Activated T-cell treated with anti-CD3 and anti-CD28 coated beads, Interleukin-2, amount 50 U/mL, for 72 hours (primary cell): ENCODE measurements at places on chromosomes 4 and X. TPM values are rescaled to one million over a fixed set of nuclear protein-coding genes. Genes with fewer than 3 reads are reported as not detected.

DNA sequence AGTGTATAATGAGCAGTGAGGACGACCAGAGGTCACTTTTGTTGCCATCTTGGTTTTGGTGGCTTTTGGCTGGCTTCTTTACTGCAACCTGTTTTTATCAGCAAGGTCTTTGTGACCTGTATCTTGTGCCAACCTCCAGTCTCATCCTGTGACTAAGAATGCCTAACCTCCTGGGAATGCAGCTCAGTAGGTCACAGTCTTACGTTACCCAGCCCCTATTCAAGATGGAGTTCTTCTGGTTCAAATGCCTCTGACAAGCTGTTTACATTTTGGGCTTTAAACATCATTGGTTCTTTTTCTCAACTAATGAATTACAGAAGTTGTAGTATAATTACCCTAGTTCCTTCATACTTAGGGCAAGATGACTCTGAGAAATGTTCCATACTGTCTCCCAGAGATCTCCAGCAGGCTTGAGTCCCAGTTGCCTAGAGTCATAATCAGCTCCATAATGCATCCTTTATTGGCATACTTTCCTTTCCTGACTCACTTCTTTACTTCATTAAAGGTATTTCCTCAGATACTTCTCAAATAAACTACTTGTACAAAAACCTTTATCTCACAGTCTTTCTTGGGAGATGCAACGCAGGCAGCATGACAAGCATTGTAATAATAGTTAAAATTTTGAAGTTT is 136.5 kb downstream of the KDM6A start:
- no peak overlapping the region for H3K27ac ChIP-seq
- peaks cover 65% of the 10 kb centered on the region for H3K4me1 ChIP-seq

GRCh38 chr4:120085705-120086104 is 19.1 kb upstream of the MAD2L1 start:
- peaks cover 13% of the 10 kb centered on the region for H3K27me3 ChIP-seq
- H3K4me3 ChIP-seq, result no peak overlapping the region
- H3K36me3 ChIP-seq, result no peaks in the 10 kb centered on the region
- no peaks in the 10 kb centered on the region for H3K4me1 ChIP-seq
- H3K27ac ChIP-seq, result no peak overlapping the region

DNA sequence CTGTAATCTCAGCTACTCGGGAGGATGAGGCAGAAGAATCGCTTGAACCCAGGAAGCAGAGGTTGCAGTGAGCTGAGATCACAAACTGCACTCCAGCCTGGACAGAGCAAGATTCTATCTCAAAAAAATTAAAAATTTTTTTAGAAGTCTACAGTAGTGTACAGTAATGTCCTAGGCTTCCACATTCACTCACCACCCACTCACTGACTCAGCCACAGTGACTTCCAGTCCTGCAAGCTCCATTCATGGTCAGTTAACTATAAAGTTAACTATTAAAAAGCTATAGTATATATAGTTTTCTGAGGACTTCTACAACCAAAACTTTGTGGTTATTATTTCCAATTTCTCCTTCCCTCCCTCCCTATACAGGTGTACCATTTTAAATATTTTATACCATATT is 34.7 kb upstream of the NEUROG2 start:
- H3K27ac ChIP-seq, result no peak overlapping the region
- H3K4me1 ChIP-seq, result no peaks in the 10 kb centered on the region
- H3K4me3 ChIP-seq, result no peak overlapping the region
- no peaks in the 10 kb centered on the region for H3K27me3 ChIP-seq

- no peaks in the 10 kb centered on the region for H3K4me1 ChIP-seq
- H3K27ac ChIP-seq, result no peak overlapping the region
- no peak overlapping the region for H3K4me3 ChIP-seq
- H3K36me3 ChIP-seq, result no peaks in the 10 kb centered on the region
These were observed 163.2 kb downstream of the FRAS1 start for GRCh38 chr4:78220283-78220682.

TET2 gene
- 34.2 TPM for total RNA-seq

DNA sequence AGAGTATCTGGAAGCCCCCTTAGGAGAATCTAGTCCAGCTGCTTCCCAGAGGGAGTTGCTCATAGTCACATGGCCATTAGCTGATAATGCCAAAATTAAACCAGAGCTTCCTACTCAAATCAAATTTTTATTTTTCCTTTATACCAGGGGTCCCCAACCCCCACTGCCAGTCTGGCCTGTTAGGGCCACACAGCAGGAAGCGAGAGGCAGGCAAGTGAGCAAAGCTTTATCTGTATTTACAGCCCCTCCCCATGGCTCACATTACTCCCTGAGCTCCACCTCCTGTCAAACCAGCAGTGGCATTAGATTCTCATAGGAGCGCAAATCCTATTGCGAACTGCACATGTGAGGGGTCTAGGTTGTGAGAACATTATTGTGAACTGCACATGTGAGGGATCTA is 19.2 kb upstream of the TNIP3 start:
- H3K27ac ChIP-seq, result no peak overlapping the region
- no peak overlapping the region for H3K4me3 ChIP-seq
- peaks cover 2% of the 10 kb centered on the region for H3K36me3 ChIP-seq
- no peaks in the 10 kb centered on the region for H3K27me3 ChIP-seq
- DNase-seq, result no peak

DNA sequence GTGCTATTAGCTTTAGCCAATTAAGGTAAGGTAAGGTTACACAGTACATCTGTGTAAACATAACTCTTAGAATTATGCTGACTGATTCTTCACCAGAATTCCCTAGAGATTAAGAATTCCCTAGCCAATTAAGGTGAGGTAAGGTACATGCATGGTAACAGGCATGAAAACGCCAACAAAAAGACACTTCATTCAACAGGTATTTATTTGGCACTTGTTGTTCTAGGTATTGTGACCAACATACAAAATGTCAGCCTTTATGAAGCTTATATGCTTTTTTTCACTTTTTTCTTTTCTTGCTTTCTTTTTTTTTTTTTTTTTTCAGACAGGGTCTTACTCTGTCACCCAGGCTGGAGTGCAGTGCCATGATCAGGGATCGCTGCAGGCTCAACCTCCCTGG is 47.2 kb downstream of the EDNRA start:
- H3K36me3 ChIP-seq, result no peaks in the 10 kb centered on the region
- DNase-seq, result no peak
- H3K27ac ChIP-seq, result no peak overlapping the region

PUDP gene
- total RNA-seq, result 22.3 TPM

DNA sequence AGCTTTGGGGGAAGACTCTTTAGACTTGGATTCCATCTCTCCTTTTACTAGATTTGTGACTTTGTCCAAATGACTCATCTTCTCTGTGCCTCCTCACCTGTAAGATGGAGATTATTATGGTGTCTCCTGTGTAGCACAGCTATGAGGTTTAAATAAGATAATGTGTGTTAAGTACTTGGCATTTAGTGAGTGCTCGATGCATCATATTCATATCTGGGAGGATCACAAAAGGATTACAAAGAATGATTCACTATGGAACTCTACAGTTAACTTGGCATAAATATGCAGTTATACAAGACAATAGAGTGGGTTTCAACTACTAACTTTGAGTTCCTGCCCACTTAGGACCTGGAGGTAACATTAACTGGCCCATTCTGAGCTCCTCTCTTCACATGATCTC is 2.3 kb downstream of the GBA3 start:
- DNase-seq, result no peak
- no peak overlapping the region for H3K27ac ChIP-seq
- no peak overlapping the region for H3K4me3 ChIP-seq
- no peaks in the 10 kb centered on the region for H3K36me3 ChIP-seq

- peak overlapping the region; percentile 81 for H3K4me3 ChIP-seq
- H3K4me1 ChIP-seq, result peaks cover 77% of the 10 kb centered on the region
- peaks cover 10% of the 10 kb centered on the region for H3K36me3 ChIP-seq
- H3K27me3 ChIP-seq, result no peaks in the 10 kb centered on the region
- peak overlapping the region; percentile 95 for H3K27ac ChIP-seq
These were observed 12.9 kb downstream of the STIM2 start for GRCh38 chr4:26873391-26874026.

DNA sequence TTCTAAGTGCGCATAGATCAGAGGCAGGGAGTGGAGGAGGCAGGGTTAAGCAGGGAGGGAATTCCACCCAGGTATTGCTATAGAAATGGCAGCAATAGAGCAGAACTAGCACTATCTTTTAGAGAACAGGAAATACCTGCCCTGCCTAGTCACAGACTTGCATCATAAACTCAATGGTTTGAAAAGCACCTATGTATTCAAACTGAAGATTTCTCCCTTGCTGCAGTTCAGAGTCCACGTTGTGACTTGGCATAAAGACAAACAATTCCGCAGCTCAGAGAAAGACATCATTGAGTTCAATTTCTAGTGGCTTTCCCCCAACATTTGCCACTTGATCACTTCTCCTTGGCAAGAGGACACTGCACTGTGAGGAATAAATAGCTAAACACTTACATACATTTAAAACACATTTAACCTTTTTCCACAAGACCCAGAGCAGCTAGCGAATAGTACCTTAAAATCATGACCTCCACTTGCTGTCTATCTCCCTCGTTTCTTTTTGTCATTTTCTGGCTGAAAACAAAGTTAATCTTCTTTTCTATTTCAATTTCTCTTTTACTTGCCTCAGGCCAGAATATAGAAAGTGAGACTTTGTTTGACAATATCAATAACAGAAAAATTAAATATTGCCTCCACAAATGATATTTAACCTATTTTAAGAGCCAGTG is 42.4 kb downstream of the SLC7A11 start:
- H3K27ac ChIP-seq, result no peak overlapping the region
- H3K27me3 ChIP-seq, result no peaks in the 10 kb centered on the region
- no peak for DNase-seq
- no peak overlapping the region for H3K4me3 ChIP-seq
- peaks cover 6% of the 10 kb centered on the region for H3K4me1 ChIP-seq

- DNase-seq, result no peak
- H3K27me3 ChIP-seq, result no peaks in the 10 kb centered on the region
- no peak overlapping the region for H3K27ac ChIP-seq
- no peaks in the 10 kb centered on the region for H3K4me1 ChIP-seq
These were observed 331.4 kb downstream of the ARHGAP24 start for GRCh38 chr4:85806334-85806733.

GRCh38 chr4:85489273-85489981 is 14.5 kb downstream of the ARHGAP24 start:
- H3K27me3 ChIP-seq, result no peaks in the 10 kb centered on the region
- H3K36me3 ChIP-seq, result no peaks in the 10 kb centered on the region
- no peak overlapping the region for H3K4me3 ChIP-seq
- DNase-seq, result no peak
- H3K27ac ChIP-seq, result no peak overlapping the region
- H3K4me1 ChIP-seq, result no peaks in the 10 kb centered on the region

- no peak overlapping the region for H3K4me3 ChIP-seq
- peaks cover 8% of the 10 kb centered on the region for H3K27me3 ChIP-seq
- no peak overlapping the region for H3K27ac ChIP-seq
- H3K36me3 ChIP-seq, result no peaks in the 10 kb centered on the region
- DNase-seq, result no peak
These were observed 118.5 kb downstream of the MFAP3L start for GRCh38 chr4:169907705-169908104.

CDX4 gene
- total RNA-seq, result not detected

- H3K4me1 ChIP-seq, result no peaks in the 10 kb centered on the region
- no peaks in the 10 kb centered on the region for H3K36me3 ChIP-seq
- no peaks in the 10 kb centered on the region for H3K27me3 ChIP-seq
These were observed 36.7 kb upstream of the NEUROG2 start for GRCh38 chr4:112552668-112553067.

ZDHHC9 gene
- 12.8 TPM for total RNA-seq

CT45A3 gene
- not detected for total RNA-seq

DNA sequence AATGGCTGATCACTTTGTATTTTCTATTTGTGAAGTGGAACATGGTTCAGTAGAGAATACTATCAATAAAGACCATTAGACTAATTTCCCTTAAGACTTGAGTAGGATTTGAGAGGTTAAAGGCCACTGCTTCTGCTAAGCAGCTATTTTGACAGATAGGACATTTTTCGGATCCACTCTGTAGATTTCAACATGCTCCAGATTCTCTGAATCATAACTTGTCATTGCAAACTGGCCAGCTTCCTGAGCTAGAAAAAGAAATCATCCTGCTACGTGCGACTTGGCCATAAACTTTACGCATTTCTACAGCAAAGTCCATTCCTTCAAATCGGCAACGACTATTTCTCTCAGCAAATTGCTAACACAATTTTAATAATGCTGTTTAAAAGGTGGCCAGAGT is 55.2 kb downstream of the MGST2 start:
- no peak overlapping the region for H3K27ac ChIP-seq
- H3K4me3 ChIP-seq, result no peak overlapping the region
- no peak for DNase-seq

CYTL1 gene
- total RNA-seq, result not detected

SMPX gene
- total RNA-seq, result not detected

DACH2 gene
- total RNA-seq, result 0.05 TPM

DNA sequence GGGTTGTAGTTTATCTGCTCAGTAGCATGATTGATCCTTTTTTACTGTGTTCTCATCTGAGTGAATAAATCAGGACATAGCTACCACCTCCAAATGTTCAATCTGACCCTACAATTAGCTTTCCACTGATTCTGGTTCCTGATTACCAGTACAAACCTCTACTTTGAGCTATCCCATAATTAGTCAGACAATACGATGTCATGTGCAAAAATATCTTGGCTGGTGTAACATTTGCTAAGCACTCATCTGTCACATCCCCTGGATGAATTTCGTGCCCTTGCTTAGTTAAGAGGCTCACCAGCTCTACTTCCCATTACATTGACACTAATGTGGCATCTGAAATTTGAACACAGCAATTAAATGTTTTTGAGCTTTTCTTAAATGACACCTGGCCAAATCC is 1101.0 kb upstream of the PCDH7 start:
- H3K4me3 ChIP-seq, result no peak overlapping the region
- no peaks in the 10 kb centered on the region for H3K4me1 ChIP-seq
- no peaks in the 10 kb centered on the region for H3K27me3 ChIP-seq
- H3K36me3 ChIP-seq, result no peaks in the 10 kb centered on the region
- H3K27ac ChIP-seq, result no peak overlapping the region

MAGED4 gene
- 0.86 TPM for total RNA-seq

EDNRA gene
- 0.34 TPM for total RNA-seq

- peak overlapping the region; percentile 82 for H3K27ac ChIP-seq
- peaks cover 42% of the 10 kb centered on the region for H3K27me3 ChIP-seq
- peak overlapping the region; percentile 95 for H3K4me3 ChIP-seq
- H3K36me3 ChIP-seq, result peaks cover 3% of the 10 kb centered on the region
- H3K4me1 ChIP-seq, result peaks cover 29% of the 10 kb centered on the region
These were observed 857 bp downstream of the SCML1 start for GRCh38 chrX:17737986-17738713.
